ENCODE measurements at places on chromosomes 1 and 21. TPM values are rescaled to one million over a fixed set of nuclear protein-coding genes. Genes with fewer than 3 reads are reported as not detected.
A peak's percentile ranks its signal among the peaks of the same experiment; 100 is the strongest.

- DNase-seq = no peak
Observed at GRCh38 chr1:205610036-205610435, 21.8 kb downstream of the ELK4 start.

DNA sequence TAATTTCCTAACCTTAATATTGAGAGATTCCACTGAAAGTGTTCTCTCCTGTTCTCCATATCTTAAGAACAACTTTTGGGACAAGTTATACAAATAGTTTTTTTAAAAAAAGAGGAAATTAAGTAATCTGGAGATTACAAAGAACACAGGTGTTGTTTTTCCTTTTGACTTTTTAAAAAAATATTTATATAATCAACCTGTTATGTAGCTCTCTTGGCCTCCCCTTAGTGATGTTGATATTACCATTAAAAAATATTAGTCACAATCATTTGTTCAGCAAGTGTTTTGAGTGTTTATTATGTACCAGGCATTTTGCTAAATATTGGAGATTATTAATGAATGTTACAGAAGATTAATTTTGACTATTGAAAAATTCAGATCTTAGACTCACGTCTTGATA, 8.1 kb downstream of the MAN1A2 start:
- DNase-seq = no peak

DNA sequence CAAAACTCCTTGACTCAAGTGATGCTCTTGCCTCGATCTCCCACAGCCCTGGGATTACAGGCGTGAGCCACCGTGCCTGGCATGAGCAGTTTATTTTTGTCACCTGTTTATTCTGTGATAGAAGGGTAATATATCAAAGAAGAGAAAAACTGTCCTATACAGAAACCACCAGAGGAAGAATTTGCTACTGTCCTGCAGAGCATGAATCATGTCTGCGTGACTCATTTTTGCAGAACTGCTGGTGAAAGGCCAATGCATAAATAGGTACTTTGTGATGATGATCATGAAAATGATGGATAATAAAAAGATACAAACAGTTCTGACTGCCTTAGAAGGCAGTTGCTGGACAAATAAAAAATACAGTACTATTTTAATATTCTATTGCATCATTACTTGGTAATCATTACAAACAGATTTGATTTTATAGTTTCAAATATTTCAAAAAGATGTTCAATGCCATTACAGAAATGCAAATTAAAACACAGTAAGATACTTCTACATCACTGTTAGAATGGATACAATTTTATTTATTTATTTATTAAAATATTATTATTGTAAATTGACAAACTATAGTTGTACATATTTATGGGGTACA, 26.5 kb downstream of the RIPPLY3 start:
- DNase-seq = peak; percentile 17

DNA sequence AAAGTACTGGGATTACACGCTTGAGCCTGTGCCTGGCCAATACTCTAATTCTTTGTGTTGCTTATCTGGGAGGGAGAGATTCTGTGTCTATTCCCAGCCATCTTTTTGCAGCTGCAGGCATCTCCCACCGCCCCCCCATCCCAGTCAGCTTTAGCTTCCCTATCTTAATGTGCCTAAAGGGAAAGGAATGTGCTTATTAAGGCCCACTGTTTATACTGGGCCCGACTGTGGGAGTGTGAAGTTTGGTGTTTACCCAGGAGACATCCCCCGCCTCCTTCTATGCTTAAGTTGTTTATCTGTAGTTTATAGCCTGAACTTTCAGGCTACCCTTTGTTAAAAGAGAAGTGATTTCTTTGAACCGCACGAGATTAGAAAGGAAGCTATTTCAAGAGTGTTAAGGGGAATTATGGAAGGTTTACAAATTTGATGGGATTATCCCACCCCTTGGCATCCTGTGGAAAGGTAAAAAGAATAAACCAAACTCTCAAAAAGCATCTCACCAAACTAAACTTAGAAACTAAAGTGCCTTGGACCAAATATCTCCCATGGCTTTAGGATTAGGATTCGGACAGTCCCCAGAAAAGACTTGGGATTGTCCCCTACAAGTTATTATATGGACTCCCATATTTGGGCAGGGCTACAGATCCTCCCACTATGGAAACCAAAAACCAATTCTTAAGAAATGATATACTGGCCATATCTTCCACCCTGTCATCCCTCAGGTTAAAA, 25.5 kb upstream of the ZNF496 start:
- no peak for DNase-seq

GRCh38 chr1:64811131-64811530, 66.3 kb downstream of the RAVER2 start:
- DNase-seq = no peak

OR10J4 gene
- total RNA-seq = not detected

CDC14A gene
- total RNA-seq = 15.5 TPM

Data from HT-29 (cell line).